Stomach (tissue), 19 donors: ENCODE measurements at places on chromosomes 2 and 18.

GRCh38 chr18:68152770-68153169, 562.1 kb downstream of the TMX3 start:
- H3K4me3 ChIP-seq, result no peak overlapping the region
- H3K27ac ChIP-seq, result no peak overlapping the region
- H3K36me3 ChIP-seq, result no peaks in the 10 kb centered on the region
- H3K4me1 ChIP-seq, result no peaks in the 10 kb centered on the region
- H3K27me3 ChIP-seq, result no peaks in the 10 kb centered on the region

GRCh38 chr2:135337071-135337470, 193.9 kb downstream of the ZRANB3 start:
- no peaks in the 10 kb centered on the region for H3K27me3 ChIP-seq
- no peak overlapping the region for H3K27ac ChIP-seq
- no peak overlapping the region for H3K4me3 ChIP-seq
- no peak for DNase-seq

- no peak overlapping the region for H3K27ac ChIP-seq
- DNase-seq, result no peak
- H3K4me3 ChIP-seq, result no peak overlapping the region
- H3K4me1 ChIP-seq, result no peaks in the 10 kb centered on the region
Measured at GRCh38 chr2:216920937-216921456, 61.1 kb upstream of the TNP1 start.

- no peaks in the 10 kb centered on the region for H3K27me3 ChIP-seq
- no peak overlapping the region for H3K27ac ChIP-seq
- no peaks in the 10 kb centered on the region for H3K4me1 ChIP-seq
- H3K36me3 ChIP-seq, result no peaks in the 10 kb centered on the region
- DNase-seq, result no peak
- H3K4me3 ChIP-seq, result no peak overlapping the region
Measured at GRCh38 chr2:20558391-20559150, 92.3 kb downstream of the HS1BP3 start.

GRCh38 chr2:149357058-149357457, 26.7 kb downstream of the LYPD6 start:
- no peaks in the 10 kb centered on the region for H3K36me3 ChIP-seq
- no peak for DNase-seq
- no peaks in the 10 kb centered on the region for H3K4me1 ChIP-seq

DNA sequence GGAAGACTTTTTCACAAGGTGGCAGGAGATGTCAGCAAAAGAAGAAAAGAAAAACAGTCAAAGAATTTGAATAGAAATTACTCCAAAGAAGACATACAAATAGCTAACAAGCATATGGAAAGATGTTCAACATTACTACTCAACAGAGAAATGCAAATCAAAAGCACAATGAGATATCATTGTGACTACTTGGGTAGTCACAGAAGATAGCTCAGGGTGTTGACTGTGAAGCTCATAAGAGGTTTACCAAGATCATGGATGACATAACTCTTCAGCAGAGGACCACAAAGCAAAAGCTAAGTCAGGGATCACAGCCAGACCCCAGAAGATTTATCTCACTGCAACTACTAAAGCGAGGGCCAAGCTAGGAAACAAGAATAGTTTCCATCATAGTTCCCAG, 53.0 kb upstream of the TANK start:
- H3K36me3 ChIP-seq, result no peaks in the 10 kb centered on the region
- no peaks in the 10 kb centered on the region for H3K27me3 ChIP-seq
- no peak for DNase-seq
- no peak overlapping the region for H3K27ac ChIP-seq

DNA sequence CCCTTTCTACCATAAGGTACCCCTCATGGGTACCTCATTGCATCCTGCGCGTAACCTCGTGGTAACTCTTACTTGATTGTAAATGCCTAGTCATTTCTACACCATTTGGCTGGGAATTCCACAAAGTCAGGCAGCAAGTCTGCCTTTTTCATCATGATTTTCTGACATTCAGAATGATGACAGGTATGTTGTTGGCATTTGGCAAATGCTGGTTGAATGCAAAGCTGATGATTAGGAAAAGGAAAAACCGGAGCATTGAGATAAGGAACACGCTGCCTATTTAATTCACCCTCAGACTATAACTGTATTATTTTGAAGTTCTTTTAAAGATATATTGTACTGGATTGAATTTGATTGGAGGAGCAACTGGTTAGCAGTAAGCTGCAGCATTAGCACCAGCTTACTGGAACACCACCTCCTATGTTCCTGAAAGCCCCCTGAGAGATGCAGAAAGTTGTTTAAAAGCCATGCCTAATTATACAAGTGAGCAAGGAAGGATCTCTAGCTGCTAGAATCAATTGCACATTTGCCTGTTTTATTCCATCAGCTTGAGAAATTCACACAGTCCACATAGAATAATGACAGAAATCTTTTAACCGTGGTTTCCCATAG, 520.1 kb downstream of the LRP1B start:
- no peak overlapping the region for H3K4me3 ChIP-seq
- peaks cover 14% of the 10 kb centered on the region for H3K4me1 ChIP-seq
- no peak for DNase-seq
- H3K27me3 ChIP-seq, result no peaks in the 10 kb centered on the region
- H3K27ac ChIP-seq, result no peak overlapping the region

DNA sequence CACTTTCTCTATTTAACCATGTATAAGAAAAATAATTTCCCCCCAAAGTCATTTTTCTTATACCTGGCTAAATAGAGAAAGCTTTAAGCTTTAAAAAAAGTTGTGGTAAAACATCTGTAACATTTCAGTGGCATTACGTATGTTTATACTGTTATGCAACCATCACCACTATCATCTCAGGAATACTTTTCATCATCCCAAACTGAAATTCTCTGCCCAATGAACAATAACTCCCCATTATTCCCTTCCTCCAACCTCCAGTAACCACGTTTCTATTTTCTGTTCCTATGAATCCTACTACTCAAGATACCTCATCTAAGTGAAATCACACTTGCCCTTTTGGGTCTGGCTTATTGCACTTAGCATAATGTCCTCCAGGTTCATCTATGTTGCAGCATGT, 1.7 kb upstream of the SLC3A1 start:
- H3K4me1 ChIP-seq, result no peaks in the 10 kb centered on the region
- H3K27ac ChIP-seq, result no peak overlapping the region
- no peak for DNase-seq
- no peaks in the 10 kb centered on the region for H3K36me3 ChIP-seq
- H3K4me3 ChIP-seq, result no peak overlapping the region

DNA sequence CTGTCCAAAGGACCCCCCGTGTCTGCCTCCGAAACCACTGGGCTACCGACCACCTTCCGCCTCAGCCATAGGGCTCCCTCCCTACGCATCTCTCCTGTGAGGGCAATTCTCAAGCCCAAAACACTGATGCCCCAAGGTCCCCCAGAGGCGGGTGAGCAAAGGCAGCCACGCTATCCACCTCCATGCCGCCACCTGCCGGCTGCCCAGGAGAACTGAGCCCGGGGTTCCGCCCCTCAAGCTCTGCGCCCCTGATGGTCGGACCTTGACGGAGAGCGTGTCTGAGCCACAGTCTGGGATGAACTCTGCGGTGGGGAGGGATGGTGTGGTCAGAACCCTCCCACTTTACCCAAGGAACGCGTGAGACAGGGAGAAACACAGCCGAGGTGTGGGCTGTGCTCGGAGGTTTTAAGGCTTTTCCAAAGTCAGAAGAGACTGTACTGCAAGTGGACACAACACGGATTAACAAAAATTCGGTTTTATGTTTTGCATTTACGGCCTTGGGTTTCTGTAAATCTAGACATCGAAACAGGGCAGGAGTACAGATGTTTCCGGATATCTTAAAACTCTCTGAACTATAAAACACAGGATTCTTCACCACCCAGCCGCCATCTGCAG, 114.1 kb downstream of the ZNF516 start:
- DNase-seq, result no peak
- peaks cover 25% of the 10 kb centered on the region for H3K36me3 ChIP-seq
- peaks cover 12% of the 10 kb centered on the region for H3K4me1 ChIP-seq

- H3K27ac ChIP-seq, result no peak overlapping the region
- no peak overlapping the region for H3K4me3 ChIP-seq
- H3K36me3 ChIP-seq, result no peaks in the 10 kb centered on the region
- DNase-seq, result no peak
- peaks cover 51% of the 10 kb centered on the region for H3K4me1 ChIP-seq
Measured at GRCh38 chr2:176160986-176161824, 4.1 kb downstream of the HOXD3 start.

DNA sequence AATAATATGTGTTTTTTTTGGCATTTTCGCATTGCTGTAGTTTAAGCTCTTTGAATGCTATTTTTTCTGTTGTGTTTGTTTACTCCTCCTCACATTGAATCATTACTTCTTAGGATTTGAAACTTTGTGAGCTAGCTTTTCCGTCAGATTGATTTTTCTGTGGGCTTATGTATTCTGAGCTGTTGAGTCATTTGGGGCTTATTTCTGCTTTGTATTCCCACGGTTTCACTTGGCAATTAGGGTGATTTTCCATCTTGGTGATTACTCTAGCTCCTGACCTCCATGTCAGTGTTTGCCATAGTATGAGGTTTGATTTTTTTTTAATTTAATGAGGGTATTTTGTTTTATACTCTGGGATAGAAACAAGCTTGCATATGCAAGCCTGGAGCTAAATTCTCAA, 200.0 kb downstream of the CCDC102B start:
- no peaks in the 10 kb centered on the region for H3K27me3 ChIP-seq
- no peaks in the 10 kb centered on the region for H3K4me1 ChIP-seq
- no peak overlapping the region for H3K27ac ChIP-seq
- H3K4me3 ChIP-seq, result no peak overlapping the region
- DNase-seq, result no peak

- no peak overlapping the region for H3K27ac ChIP-seq
- H3K4me3 ChIP-seq, result no peak overlapping the region
Measured at GRCh38 chr2:162521871-162522650, 178.1 kb downstream of the GCA start.

GRCh38 chr2:151180123-151180522, 81.5 kb downstream of the RBM43 start:
- no peak overlapping the region for H3K27ac ChIP-seq
- no peaks in the 10 kb centered on the region for H3K36me3 ChIP-seq
- no peak for DNase-seq
- no peaks in the 10 kb centered on the region for H3K4me1 ChIP-seq
- no peaks in the 10 kb centered on the region for H3K27me3 ChIP-seq

GRCh38 chr2:219537657-219538488, 5.7 kb downstream of the CHPF start:
- H3K4me1 ChIP-seq, result peaks cover 41% of the 10 kb centered on the region
- no peak for DNase-seq
- no peak overlapping the region for H3K27ac ChIP-seq
- no peaks in the 10 kb centered on the region for H3K27me3 ChIP-seq
- H3K4me3 ChIP-seq, result no peak overlapping the region
- H3K36me3 ChIP-seq, result peaks cover 28% of the 10 kb centered on the region

- no peaks in the 10 kb centered on the region for H3K27me3 ChIP-seq
- peak; percentile 12 for DNase-seq
- no peak overlapping the region for H3K27ac ChIP-seq
Measured at GRCh38 chr2:72625366-72625765, 200.5 kb downstream of the EXOC6B start.

- no peaks in the 10 kb centered on the region for H3K36me3 ChIP-seq
- no peaks in the 10 kb centered on the region for H3K27me3 ChIP-seq
- no peak for DNase-seq
- H3K4me1 ChIP-seq, result no peaks in the 10 kb centered on the region
Measured at GRCh38 chr18:75376004-75376403, 51.5 kb downstream of the SMIM21 start.

- no peak overlapping the region for H3K27ac ChIP-seq
- no peaks in the 10 kb centered on the region for H3K36me3 ChIP-seq
- no peaks in the 10 kb centered on the region for H3K4me1 ChIP-seq
- DNase-seq, result no peak
Measured at GRCh38 chr2:127183771-127184170, 36.3 kb downstream of the CYP27C1 start.

- peaks cover 29% of the 10 kb centered on the region for H3K4me1 ChIP-seq
- peaks cover 41% of the 10 kb centered on the region for H3K36me3 ChIP-seq
- H3K4me3 ChIP-seq, result no peak overlapping the region
- no peak for DNase-seq
Measured at GRCh38 chr2:152132306-152132705, 33.5 kb upstream of the CACNB4 start.

GRCh38 chr18:36412778-36413177, 115.3 kb downstream of the FHOD3 start:
- H3K4me3 ChIP-seq, result no peak overlapping the region
- DNase-seq, result no peak
- no peaks in the 10 kb centered on the region for H3K36me3 ChIP-seq
- H3K27me3 ChIP-seq, result no peaks in the 10 kb centered on the region

DNA sequence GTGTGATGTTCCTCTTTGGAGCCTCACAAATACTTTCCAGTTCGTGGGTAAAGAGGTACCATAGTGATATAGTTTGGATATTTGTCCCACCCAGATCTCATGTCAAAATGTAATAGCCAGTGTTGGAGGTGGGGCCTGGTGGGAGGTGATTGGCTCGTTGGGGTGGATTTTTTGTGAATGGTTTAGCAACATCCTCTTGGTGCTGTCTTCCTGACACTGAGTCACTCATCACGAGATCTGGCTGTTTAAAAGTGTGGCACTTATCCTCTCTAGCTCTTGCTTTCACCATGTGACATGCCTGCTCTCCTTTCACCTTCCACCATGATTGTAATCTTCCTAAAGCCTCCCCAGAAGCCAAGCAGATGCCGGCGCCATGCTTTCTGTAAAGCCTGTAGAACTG, 3.0 kb upstream of the CCDC93 start:
- H3K27me3 ChIP-seq, result peaks cover 5% of the 10 kb centered on the region
- DNase-seq, result no peak
- H3K27ac ChIP-seq, result no peak overlapping the region
- H3K36me3 ChIP-seq, result no peaks in the 10 kb centered on the region
- H3K4me3 ChIP-seq, result no peak overlapping the region
- peaks cover 27% of the 10 kb centered on the region for H3K4me1 ChIP-seq

DNA sequence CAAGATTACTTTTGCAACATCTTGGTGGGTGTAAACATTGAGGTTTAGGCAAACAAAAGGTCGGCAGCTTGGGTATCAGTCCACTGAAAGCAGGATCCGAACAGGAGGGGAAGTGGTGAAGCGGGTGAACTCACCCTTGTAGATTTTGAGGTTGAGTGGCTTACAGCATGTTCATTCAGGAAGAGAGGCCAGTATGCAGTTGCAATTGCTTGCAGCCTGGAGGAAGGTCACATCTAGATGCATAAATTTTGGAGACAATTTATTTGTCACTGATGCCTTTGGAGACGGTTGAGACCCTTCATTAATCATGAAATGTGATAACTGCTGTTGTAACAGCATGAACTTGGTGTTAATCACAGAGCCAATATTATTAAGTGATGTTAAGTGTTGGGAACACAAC, 131.1 kb downstream of the LTBP1 start:
- H3K4me3 ChIP-seq, result no peak overlapping the region
- no peak overlapping the region for H3K27ac ChIP-seq
- H3K36me3 ChIP-seq, result no peaks in the 10 kb centered on the region
- peak; percentile 38 for DNase-seq
- H3K27me3 ChIP-seq, result no peaks in the 10 kb centered on the region
- H3K4me1 ChIP-seq, result peaks cover 9% of the 10 kb centered on the region

GRCh38 chr2:181203412-181203811, 223.0 kb downstream of the UBE2E3 start:
- no peaks in the 10 kb centered on the region for H3K27me3 ChIP-seq
- DNase-seq, result no peak
- no peak overlapping the region for H3K4me3 ChIP-seq
- H3K4me1 ChIP-seq, result no peaks in the 10 kb centered on the region
- no peak overlapping the region for H3K27ac ChIP-seq
